ENCODE measurements at places on chromosomes 2 and 18.
A peak's percentile ranks its signal among the peaks of the same experiment; 100 is the strongest.

DNA sequence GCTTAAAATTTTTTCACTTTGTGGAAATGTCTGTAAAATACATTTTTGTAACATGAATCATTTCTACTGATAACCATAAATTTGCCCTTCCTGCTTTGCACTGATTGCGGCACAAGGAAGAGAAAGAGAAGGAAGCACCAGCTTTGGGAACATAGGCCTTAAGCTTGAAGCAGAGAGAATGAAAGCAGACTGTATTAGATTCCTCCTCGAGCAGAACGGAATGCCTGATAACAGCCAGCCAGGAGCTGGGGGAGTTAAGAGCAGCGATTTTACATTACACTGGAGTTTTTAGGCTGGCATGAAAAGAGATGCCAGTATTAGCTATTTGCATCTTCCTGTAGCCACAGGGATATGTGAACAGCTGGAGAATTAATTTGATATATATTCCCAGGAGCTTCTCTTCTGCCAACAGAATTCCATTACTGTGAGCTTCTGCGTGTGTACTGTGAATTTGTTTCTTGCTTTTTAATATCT is 33.5 kb downstream of the CRIM1 start:
- DNase-seq = no peak

DNA sequence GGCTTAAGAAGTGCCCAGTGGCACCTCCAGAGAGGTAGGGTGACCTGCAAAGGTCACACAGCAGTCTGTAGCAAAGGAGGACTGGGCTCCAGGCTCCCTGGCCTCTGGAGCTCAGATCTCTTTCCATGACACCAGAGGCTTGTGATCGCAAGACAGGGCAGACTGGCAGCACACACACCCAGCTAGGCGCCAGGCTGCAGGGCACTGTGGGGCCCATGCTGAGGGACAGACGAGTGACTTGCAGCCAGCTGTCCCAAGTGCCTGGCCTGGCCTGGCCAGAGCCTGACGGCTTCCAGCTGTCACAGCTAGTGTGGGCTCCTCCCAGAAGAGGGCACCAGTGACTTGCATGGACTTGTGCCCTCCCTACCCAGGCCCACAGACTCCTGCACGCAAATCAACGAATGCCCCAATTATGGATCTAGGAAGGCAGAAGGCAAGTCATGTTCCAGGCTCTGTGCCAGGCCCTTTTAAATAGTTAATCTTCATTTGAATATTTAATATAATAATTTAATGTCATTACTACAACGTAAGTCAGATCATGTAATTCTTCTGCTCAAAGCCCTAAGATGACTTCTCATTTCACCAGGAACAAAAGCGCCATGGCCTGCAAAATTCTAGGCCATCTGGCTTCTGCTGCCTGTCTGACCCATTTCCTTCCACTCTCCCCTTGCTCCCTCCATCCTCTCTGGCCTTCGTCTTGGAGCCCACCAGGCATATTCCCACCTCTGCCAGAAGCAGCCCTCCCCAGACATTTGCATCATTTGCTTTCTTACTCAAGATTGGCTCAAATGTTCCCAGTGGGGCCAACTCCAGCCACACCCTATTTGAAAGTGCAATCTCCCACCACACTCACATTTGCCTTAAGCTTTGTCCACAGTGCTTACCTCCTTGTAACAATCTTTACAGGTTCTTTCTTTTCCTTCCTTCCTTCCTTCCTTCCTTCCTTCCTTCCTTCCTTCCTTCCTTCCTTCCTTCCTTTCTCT is 3.7 kb upstream of the SPEG start:
- no peak for DNase-seq

GRCh38 chr2:156331572-156332283 is 793 bp downstream of the NR4A2 start:
- DNase-seq = peak; percentile 75

DNA sequence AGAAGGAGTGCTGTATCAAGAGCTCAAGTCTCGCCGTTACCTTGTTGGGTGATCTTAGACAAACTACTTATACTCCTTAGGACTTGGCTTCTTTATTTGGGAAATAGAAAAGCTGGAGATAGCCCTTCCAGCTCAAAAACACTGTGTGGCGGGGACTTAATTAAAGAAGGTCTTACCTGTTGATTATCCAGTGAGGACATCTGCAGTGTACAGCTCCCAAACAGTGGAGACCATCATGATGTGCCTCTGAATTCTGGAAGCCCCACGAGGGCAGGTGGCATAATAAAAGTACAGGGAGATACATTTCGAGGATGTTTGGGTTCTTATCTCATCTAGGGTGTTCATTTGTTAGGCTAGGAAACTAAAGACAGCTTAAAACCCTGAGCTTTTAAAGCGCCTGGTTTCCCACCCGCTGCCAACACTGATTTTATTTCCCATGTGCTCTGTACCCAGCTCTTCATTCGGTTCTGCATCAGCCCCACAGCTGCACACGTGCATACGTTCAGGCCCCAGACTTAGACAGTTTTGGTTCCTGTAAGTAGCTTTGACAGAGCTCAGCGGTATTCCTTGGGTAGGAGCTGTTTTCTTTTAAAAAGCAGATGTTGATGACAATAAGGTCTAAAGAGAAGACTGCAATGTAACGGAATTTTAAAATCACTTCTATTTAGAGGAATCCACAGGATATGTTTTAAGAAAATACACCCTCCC is 80.5 kb upstream of the SIX2 start:
- no peak for DNase-seq

GRCh38 chr18:32284284-32284683 is 94.4 kb downstream of the MEP1B start:
- DNase-seq = no peak

DNA sequence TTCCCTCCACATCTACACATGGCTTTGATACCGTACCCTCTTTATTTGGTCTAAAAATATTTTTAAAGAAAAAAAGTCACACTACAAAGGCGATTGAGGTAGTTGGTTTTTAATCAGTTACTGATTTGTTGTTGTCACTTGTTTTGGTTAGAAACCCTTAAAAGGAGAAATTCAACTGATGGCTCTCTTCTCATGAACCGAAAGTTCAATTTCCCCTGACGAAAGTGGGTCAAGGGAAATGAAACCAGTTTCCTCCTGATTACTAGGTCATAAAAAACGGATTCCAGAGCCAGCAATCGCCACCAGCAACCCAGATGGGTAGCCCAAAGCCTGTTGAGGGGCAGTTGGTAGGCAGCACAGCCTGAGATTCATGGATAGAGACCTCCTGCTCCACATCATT is 63.2 kb downstream of the DLGAP1 start:
- no peak for DNase-seq

DNA sequence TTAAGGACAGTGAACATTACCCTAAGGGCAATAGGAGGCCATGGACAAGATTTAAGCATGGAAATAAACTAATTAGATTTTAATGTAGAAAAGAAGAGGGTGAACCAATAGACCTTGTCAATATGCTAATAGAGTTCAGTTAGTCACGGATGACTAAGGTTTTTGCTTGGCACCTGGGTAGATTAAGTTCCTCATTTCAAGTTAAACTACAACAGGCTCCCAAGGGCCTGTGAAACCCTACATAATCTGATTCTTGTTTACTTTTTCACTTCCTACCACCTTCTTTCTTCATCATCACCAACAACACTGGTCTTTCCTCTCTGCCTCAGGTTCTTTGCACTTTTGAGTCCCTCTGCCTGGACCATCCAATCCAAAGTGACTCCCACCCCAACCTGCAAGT is 14.8 kb downstream of the SP110 start:
- no peak for DNase-seq

- DNase-seq = no peak
These were observed 564.4 kb upstream of the LINC00305 start for GRCh38 chr18:64713284-64713683.

GRCh38 chr2:173941567-173941966 is 23.6 kb downstream of the SP3 start:
- DNase-seq = no peak

GRCh38 chr2:143545949-143546255 is 416.7 kb downstream of the ARHGAP15 start:
- no peak for DNase-seq

DNA sequence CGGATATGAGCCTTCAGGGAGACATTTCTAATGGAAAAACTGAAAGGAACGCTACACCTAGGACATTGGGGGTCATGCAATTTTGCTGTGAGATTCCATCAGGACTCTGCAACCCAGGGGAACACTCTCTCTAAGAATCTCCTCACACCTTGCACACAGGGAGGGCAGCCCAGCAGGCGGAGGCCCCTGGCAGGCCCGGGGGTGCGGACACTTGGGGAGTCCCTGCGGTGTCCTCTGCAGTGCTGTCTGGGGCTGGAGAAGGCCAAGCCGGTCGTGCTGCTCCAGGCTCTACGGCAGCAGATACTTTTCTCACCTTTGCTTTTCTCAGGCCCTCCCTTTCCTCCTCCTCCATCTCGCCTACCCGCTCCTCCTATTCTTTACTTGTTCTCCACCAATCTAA is 54.7 kb upstream of the FAM110C start:
- DNase-seq = no peak

DNA sequence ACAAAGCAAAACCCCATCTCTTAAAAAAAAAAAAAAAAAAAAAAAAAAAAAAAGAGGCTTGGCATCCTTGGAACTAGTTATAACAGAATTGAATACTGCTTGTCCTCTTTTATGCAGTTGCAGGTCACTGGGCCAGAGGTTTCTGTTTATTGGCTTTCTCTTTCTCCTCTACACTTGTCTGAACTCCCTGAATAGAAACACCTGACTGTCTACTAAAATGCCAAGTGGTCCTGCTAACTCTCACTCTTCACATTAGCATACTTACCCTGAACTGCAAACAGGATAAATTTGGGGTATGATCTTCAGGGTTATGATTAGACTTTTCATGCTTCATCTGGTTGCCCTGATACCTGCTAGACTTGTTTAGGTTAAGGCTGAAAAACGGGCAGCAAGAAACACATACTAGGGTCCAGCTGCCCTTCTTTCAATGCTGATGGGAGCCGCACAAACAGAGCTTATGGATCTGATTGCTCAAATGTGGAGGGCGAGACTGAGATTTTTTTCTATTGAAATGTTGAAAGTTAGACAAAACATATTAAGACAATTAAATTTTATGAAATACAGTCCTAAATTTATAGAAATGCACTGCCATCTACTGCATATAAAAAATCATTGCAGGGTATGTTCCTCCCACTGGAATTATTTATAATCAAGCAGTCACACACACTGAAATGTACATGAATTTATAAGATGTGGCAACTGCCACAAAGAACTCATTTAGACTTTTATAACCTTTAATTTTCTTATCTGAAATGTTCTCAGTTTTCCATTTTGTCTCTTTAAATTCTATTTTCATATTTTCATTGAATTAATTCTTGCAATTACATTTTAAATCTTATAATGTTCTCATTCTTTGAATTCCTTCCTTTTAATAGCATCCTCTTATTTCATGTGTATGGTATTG is 40.8 kb downstream of the GTF3C3 start:
- no peak for DNase-seq

- DNase-seq = no peak
These were observed 539.1 kb downstream of the PLCL1 start for GRCh38 chr2:198343471-198343870.

- no peak for DNase-seq
These were observed 188.9 kb downstream of the LDLRAD4 start for GRCh38 chr18:13407484-13407883.

DNA sequence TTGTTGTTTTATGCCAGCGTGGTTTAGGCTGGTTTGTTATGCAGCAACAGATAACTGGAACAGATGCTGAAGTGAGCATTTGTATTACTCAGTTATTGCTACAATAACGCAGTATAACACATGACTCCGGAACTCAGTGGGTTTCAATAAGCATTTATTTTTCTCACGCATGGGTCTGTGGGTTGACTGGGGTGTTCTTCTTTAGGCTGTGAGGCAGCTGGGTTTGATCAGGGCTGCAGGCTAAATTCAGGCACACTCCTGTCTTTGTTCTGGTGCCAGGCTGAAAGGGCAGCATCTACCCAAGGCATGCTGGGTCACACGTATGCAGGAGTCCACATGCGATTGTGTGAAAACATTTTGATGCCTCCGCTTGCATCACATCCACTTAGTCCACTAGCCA is 3.8 kb upstream of the SLC1A4 start:
- DNase-seq = no peak

DNA sequence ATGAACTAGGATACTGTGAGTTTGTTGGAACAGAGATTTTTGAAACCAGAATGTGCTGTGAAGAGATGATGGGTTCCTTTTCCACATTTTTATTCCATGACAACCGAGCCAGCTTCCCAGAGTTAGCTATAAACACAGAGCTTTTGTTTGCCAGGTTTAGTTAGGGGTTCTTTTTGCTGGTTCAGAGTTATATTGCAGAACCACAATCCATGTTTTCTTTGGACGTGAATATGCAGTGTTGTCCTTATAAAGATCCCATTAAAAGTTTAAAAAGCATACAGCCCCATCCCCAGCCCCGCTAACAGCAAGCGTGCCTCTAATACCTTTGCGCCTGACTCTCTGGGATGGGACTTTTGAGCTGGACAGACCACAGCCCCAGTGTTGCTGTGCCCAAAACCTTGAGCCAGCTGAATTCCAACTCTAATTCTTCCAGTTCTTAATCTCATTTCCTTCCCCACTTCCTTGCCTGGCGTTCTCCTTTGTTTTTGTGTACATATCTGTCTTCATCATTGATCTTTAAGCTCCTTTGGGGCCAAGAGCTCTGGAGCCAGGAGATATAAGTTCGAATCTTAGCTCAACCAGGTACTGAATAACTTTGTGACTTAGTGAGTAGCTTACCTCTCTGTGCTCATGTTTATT is 72.3 kb downstream of the SPATS2L start:
- no peak for DNase-seq

GRCh38 chr2:96945014-96945413 is 41.4 kb downstream of the FAM178B start:
- no peak for DNase-seq

DNA sequence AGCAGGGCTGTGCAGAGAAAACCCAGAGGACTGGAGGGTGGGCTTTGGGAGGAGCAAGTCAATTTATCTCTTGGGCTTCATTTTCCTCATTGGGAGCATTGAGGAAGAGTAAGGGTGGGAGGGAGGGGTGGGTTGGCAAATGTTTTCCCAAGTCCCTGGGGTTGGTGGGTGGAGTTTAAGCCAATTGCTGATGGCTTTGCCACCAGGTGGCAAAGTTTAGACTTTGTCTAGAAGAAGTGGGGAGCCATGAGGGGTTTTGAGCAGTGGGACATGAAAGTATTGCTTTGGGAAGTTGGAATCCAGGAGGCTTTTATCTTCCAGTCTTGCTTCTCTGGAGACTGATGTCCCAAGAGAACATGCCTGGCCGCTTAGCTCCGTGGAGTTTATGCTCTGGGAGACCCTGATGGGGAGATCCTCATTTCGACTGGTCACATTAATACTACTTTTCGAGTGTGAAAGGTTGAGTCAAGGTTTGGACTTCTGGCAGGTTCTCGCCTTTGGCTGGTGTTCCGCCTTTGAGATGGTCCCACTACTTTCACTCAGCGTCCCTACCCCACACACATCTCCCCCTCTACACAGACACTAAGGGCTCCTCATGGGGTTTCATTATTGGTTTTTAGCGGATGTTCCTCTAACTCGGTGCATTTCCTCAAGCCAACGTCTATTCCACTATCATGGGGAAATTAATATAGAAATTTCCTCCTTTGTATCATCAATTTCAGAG is 126.7 kb downstream of the PRKCE start:
- DNase-seq = no peak

GRCh38 chr18:35582899-35583558 is 1.5 kb downstream of the GALNT1 start:
- no peak for DNase-seq

GRCh38 chr2:240397542-240397916 is 37.9 kb upstream of the GPC1 start:
- DNase-seq = no peak
